ENCODE measurements at places on chromosomes 2 and 18.

- no peak for DNase-seq
Observed at GRCh38 chr2:176931588-176932563, 280.7 kb upstream of the HNRNPA3 start.

- DNase-seq, result no peak
Observed at GRCh38 chr2:62266433-62267038, 70.6 kb downstream of the B3GNT2 start.

GRCh38 chr2:9813312-9814128, 29.8 kb upstream of the TAF1B start:
- peak; percentile 94 for DNase-seq

GRCh38 chr2:218031771-218032257, 29.0 kb upstream of the TNS1 start:
- no peak for DNase-seq

DNA sequence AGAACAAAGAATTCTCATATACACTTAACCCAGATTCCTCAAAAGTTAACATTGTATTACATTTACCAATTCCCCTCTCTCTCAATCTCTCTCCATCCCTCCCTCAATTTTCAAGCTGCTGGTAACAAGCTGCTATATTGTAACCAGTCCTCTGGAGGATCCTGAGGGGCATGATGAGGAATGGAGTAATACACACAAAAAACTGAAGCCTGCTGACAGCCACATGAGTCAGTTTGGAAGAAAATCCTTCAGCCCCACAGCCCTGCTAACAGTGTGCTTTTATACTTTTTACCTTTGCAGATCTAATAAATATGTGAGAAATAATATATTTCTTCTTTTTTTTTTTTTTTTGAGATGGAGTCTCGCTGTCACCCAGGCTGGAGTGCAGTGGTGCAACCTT, 165.7 kb upstream of the RAB12 start:
- no peak for DNase-seq

DNA sequence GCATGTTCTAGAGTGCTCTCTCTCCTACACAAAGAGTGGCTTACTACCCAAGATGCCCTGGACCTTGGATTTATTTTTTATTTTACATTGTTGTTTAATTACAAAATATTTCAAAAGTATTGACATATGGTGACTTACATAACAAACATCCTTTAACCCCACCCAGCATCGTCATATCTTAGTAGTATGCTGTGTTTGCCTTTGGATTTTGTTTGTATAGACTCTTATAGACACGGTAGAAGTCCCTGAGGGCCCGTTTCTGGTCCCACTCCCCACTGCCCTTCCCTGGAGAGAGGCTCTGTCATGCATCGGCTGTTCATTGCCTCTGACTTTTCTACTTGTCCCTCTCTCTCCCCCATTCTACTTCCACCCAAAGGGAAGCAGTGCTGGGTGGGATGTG, 112.0 kb downstream of the ZBTB7C start:
- no peak for DNase-seq
